ENCODE measurements at places on chromosomes 11 and 22.

DNA sequence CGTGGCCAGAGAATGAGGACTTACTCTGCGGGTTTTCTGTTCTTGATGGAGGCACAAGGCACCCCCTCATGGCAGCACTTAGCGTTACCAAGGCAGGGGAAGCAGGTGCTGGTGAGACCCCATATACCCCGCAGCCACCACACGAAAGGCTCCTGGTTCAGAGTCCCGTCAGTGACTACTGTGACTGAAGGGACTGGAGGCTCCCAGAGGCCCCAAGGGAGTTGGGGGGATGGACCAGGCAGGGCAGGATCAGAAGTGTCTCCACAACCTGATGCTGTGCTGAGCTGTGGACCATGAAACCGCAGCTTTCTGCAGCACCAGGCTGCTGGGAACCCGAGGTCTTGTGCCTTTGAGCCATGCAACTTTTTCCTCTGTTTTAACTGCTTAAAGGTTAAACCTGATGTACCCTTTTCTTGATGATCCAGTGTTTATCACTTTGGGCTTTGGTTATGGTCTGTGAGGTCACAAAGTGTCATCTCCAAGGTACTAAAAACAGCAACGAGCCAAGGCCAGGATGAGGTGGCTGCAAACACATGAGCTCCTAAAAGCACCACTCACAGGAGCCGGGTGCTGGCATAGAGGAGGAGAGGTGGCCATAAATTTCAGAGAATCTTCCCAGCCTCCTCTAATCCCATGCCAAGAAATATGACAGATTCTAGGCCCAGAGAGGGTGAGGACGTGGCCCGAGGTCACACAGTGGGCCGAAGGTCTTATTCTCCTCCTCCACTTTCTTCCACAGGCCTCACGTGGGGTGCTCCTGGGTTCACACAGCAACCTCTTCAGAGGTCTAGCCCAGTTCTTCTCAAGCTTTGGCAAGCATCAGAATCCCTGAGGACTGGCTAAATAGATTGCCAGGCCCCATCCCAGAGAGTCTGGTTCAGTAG, 4.2 kb upstream of the LRRC32 start:
- no peak for DNase-seq

DNA sequence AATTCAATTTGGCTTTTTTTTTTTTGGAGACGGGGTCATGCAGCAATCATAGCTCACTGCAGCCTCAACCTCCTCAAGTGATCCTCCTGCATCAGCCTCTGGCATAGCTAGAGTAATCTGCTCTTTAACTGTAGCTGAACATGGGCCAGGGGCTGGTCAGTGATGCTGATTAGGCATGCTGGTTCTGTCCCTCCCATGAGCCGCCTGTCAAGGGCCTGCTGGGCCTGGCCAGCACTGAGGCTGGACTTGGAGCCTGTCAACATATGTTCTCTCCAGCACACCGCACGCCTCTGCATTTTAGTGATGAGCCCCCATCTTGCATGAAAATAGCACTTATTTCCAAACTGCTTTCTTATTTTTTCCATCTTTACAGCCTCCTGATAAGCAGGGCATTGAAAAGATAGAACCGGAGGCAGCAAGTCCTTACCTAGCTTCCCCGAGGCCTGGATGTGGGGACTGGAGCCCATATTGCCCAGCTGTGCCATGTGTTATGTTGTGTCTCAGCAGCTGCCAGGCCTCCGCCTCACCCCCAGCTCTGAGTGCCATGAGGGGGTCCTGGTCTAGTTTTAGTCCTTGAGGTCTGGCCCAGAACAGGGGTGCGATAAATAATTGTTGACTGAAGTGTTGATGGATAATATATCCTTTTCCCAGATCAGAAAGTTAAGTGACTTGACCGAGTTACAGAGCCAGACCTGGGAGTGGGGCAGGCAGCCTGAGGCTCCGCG, 80.0 kb downstream of the CTTN start:
- DNase-seq, result no peak

- DNase-seq, result no peak
Observed at GRCh38 chr22:40727964-40728615, 48.8 kb downstream of the MCHR1 start.

DNA sequence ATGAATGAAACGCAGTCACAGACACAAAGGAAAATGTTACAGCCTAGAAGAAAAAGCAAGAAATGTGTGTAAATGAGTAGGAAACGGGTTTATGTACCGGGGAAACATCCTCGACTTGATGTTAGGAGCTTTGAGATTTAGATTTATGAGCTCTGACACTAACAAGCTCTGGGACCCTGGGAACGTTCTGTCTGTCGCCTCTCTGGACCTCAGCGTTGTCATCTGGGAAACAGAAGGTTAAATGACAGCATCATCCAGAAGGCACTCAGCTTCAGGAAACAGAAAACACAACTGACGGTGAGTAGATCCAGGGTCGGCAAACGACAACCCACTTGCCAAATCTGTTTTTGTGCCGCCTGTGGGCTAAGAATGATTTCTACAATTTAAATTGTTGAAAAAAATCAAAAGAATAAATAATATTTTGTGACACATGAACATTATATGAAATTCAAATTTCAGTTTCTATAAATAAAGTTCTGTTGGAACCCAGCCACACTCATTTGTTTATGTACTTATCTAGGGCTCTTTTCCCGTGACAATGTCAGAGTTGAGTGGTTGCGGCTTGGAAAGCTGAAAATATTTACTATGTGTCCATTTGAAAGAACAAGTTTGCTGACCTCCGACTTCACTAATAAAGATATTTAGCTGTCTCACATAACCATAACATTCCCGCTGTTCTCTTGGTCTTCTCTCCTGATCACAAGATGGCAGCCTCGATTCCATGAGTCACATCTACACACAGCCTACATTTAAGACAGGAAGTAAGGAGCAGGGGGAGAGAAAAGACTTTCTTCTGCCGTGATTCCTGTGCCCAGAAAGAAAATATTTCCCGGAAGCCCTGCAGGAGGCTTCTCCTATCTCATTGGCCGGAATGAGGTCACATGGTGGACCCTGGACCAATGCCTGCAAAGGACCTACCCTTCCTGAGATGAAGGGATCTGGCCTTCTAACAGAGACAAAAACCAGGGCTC, 47.1 kb upstream of the SYT13 start:
- DNase-seq, result no peak

DNA sequence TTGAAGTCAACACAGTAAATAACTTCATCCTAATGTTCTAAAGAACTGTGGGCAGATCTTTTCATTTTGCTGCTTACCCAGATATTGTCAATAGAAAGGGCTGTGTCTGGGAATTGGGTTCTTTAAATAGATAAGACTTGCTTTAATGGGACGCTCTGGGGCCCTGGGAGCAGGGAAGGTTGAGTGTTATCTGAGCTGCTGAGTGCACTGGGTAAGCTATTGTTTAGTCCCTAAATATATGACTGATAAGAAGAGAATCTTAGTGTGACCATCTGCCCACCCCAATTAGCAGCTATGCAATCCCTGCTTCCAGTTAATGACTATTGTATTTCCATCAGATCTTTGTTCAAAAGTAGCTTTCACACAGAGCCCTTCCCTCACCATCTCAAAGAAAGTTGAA, 44.4 kb downstream of the ARHGAP42 start:
- DNase-seq, result no peak

DNA sequence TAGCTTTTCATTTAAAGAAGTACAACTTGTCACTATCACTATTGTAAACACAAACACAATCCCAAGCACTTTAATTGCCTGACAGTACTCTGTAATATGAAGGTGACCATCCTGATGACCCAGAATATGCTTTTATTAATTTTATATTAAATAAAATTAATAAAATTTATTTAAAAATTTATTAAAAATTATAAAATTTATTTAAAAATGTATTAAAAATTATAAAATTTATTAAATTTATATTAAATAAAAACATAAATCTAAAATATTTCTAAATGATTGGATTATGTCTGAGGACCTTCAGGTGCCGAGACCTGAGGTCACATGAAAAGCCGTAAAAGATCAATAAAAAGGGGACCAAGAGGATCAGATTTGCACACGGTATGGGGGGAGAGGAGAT, 229.8 kb upstream of the KIRREL3 start:
- DNase-seq, result no peak

GRCh38 chr11:69156235-69156639, 502 bp downstream of the SMIM38 start:
- DNase-seq, result no peak

DNA sequence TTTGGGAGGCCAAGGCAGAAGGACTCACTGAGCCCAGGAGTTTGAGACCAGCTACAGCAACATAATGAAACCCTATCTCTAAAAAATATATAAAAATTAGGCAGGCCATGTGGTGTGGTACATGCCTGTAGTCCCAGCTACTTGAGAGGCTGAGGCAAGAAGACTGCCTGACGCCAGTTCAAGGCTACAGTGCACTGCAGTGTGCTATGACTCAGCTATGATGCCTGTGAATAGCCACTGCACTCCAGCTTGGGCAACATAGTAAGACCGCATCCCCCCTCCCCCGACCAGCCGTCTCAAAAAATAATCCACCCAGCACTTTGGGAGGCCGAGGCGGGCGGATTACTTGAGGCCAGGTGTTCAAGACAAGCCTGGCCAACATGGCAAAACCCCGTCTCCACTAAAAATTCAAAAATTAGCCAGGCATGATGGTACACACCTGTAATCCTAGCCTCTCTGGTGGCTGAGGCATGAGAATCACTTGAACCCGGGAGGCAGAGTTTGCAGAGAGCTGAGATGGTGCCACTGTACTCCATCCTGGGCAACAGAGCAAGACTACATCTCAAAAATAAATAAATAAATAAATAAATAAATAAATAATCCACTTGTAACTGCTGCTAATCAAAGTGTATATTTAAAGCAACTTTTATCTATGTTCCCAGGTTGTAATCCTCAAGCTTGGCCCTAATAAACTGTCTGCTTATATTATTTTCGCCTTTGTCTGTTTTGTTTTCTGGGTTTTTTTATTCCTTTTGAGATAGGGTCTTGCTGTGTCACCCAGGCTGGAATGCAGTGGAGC, 7.8 kb downstream of the HPS5 start:
- no peak for DNase-seq

DNA sequence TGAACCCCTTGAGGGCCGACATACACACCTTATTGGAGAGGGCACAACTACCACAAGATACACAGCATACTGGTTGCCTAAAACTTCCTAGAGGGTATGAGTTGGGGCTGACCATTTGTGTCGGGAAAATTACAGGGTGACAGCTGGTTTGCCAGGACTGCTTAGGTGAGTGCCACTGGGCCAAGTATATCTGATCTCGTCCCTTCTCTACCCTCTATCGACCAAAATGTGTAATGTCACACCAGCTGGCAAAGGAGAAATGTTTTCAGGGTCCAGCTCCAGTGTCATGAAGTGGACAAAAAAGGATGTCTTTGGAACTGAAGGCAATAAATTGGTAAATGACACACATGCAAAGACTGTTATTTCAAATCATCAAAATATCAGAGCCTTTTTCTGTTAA, 126.1 kb downstream of the PGR start:
- no peak for DNase-seq

GRCh38 chr22:30705710-30706651, 11.3 kb downstream of the OSBP2 start:
- peak; percentile 58 for DNase-seq

DNA sequence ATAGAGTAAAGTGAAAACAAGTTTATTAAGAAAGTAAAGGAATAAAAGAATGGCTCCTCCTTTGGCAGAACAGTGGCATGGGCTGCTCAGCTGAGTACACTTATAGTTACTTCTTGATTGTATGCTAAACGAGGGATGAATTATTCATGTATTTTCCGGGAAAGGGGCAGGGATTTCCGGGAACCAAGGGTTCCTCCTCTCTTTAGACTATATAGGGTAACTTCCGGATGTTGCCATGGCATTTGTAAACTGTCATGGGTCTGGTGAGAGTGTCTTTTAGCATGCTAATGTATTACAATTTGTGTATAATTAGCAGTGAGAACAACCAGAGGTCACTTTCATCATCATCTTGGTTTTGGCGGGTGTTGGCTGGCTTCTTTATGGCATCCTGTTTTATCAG, 23.5 kb upstream of the SPTY2D1 start:
- DNase-seq, result no peak

DNA sequence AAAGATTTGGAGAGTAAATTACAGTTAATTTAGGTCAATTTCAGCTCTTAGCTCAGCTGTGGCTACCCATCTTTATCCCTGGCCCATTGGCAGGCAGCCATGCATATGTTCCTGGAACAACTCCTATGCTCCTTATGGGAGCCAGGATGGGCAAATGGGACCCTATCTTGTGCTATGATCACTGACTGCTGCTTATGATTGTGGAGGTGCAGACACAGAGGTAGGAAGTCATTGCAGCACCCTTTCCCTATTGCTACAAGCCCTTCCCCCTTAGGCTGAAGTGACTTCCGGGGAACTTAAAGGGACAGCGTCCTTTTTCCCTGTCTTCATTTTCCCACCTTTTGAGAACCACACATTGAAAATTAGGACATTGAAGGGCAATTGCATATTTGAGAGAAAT, 112.7 kb downstream of the FCHSD2 start:
- no peak for DNase-seq

DNA sequence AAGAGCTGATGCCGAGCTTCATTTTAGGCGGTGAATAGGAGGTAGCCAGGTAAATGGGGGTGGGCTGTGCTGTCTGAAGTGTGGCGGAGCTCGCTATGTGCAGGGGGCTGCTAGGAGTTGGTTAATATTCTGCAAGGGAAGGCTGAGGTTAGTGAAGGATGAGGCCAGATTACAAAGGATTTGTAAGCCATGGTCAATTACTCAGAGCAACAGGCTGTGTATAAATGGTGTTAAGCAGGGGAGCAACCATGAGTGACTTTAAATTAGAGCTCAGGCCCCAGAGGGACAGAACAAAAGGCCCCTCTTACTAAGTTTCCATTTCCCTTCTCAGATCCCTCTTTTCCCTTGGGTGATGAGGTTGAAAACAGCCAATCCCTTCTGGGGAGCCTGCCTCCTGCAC, 7.3 kb upstream of the MCAM start:
- no peak for DNase-seq

DNA sequence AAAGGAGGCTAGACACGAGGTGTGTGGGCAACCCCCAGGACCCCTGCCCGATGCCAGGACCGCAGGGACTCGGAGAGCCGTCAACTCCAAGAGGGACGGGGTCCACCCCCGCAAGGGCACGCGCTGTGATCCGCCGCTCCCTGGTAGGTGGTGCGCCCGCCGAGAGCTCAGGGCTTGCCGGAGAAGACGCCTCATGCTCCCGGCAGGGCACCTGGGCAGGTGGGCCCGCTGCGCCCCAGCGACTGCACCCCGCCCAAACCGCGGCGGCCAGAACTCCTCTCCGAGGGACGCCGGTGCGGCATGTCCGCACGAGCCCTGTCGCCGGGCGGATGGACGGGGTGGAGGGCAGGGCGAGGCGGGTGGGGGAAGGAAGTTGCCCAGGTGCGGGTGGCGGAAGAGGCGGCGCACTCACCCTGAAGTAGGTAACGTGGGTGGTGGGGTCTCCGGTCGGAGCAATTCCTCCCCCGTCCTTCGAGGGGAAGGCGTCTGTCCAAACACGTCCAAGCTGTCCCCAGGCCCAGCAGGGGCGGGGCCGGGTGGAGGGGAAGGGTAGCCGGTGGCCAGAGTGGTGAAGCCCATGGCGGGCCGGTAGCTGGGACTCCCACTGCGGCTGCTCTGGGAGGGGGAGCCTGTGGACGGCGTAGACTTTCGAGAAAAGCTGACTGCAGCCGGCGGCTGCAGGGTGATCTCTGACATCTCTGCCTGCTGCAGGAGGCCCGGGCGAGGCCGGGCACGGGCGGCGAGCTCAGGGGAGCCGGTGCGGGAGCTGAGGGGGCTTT, 37.2 kb downstream of the IGSF9B start:
- no peak for DNase-seq

Measured in NCI-H1092 (cell line).